ENCODE measurements at places on chromosomes 2 and 18.

- no peak for DNase-seq
Observed at GRCh38 chr2:2000724-2001061, 256.4 kb upstream of the PXDN start.

- DNase-seq: no peak
Observed at GRCh38 chr2:148042219-148042618, 21.3 kb downstream of the MBD5 start.

DNA sequence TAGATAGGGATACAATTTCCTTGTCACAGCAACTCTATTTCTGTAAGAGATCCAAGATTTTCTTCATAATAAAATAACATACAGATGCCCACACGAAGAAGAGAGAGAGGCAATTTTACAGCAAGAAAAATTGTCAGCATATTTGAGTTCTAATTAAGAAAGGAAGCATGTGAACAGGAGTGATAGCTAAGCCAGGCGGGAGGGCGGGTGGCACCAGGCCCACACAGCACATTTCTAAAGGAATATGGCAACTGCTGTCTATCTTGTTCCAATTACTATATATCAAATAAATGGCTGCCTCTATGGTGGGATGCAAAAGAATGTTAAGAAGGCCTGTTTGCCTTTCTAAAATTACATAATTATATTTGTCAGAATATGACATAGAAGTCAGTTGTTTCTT, 248.3 kb upstream of the DOK6 start:
- no peak for DNase-seq

- no peak for DNase-seq
Observed at GRCh38 chr18:63040788-63041410, 278.7 kb downstream of the BCL2 start.

DNA sequence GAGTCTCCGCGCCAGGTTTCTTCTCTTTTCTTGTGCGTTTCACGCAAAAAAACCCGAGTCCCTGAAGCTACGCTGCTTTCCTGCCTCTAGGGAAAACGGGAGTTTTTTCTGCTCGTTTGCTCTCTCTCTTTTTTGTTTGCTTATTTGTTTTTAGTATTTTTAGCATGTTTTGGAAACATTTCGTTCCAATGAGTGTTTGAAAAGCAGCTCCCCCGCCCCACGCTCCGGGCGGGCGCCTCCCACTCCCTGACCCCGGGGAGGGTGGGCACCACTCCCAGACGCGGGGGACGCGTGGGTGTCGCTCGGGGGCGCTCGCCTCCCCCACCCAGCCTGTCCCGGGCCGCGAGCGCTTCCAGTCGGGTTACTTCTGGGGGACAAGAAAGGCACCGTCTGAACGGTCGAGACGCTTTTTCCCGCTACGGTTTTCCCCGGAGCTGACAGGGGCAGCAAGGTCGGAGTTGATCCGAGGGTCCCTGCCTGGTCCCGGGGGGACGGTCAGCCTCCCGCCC, 446 bp upstream of the EFHD1 start:
- DNase-seq: no peak

DNA sequence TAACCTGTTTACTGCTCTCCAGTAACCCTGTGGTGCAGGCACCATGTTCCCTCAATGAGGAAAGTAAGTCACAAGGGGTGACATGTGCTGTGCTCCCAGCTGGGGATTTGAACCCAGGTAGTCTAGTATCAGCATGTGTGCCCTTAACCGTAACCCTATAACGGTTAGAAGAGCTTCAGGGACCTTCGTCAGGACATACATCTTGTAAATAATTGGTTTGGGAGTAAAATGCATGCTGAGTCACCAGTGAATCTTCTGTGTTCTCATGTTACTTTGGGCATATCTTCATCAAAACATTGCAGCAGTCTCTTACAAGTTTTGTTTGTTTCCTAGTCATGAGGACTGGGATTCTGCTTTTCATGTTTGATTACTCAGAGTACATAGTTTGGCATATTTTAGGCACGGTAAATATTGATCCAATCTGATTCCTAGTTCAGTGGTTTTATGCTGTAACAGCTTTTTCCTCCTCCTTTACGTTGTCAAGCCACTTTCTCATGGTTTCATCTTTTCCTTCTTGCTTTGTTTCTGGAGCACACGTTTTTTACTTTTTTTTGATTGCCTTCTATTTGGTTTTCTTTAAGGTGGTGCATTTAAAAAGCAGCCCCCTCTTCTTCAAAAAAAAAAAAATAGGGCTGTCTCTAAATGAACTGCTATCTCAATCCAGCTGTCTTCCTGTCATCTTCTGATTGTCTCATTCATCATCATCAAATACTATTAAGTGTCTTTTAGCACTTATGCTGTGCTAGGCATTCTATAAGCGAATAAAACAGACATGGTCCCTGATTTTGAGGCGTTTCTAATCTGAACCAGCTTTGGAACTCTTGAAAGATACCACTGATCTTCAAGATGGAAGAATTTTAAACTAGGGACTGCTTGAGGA, 50.4 kb downstream of the CLIP4 start:
- peak; percentile 63 for DNase-seq

GRCh38 chr2:224283466-224283965, 118.4 kb downstream of the FAM124B start:
- no peak for DNase-seq

DNA sequence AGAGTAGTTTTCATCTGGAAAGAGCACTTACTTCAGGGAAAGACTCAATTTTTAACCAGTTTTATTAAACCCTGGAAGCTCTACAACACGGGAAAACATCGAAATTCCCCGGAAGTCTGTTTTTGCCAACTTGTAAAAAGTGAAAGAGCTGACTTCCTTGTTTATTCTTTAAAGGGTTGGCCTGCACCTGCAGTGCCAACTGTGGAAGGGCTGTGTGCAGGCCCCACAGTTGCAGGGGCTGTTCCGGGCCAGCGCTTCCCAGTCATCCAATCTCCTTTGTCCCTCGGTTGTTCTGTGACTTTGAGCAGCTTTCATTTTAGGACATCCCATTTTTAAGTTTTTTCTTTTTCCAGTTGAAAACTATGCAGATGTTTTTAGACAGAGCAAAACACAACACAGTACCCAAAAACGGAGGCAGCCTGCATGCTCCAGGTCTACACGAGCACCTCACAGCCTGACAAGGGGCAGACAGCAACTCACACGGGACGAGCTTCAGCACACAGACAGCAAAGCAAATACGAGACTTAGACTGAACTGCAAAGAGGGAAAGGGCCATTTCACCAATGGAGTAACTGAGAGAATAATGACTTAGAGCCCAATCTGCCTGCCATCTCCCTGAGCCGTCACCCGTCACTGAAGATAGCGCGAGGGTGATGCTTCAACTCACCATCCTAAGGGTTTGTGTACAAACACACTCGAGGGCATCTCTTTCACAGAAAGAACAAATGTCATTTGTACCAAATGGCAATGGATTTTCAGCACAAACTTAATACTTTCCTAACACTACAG, 70.6 kb downstream of the EMILIN2 start:
- DNase-seq: no peak

DNA sequence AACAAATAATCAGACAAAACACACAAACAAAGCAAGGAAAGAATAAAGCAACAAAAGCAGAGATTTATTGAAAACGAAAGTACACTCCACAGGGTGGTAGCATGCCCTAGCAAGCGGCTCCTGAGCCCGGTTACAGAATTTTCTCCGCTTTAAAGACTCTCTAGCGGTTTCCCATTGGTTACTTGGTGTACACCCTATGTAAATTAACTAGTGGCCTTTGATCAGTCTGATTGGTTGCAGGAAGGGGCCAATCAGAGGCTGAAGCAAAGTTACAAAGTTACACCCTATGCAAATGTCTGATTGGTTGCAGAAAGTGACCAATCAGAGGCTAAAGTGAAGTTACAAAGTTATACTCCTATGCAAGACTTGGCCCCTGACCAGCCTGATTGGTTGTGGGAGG, 242.9 kb downstream of the LDLRAD4 start:
- no peak for DNase-seq

GRCh38 chr2:85987266-85988174, 98.7 kb upstream of the ST3GAL5 start:
- no peak for DNase-seq

GRCh38 chr2:69827796-69828540, 1.5 kb upstream of the GMCL1 start:
- peak; percentile 17 for DNase-seq

DNA sequence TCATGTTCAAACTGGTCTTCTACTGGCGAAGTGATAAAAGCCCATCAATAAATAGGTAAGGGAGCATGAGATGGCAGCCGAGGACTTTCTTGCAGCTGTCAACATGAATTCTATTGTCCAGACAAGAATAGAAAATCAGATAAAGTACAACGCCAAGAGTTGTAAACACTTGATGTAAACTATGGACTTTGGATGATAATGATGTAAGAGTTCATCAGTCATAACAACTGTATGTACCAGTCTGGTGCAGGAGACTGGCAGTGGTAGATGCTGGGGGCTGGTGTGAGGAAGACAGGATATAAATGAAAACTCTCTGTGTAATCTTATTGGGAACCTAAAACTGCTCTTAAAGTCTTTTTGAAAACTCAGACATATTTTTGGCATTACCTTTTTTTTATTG, 155.9 kb upstream of the RASGRP3 start:
- no peak for DNase-seq

GRCh38 chr2:177754492-177754873, 318.1 kb downstream of the PDE11A start:
- DNase-seq: no peak

DNA sequence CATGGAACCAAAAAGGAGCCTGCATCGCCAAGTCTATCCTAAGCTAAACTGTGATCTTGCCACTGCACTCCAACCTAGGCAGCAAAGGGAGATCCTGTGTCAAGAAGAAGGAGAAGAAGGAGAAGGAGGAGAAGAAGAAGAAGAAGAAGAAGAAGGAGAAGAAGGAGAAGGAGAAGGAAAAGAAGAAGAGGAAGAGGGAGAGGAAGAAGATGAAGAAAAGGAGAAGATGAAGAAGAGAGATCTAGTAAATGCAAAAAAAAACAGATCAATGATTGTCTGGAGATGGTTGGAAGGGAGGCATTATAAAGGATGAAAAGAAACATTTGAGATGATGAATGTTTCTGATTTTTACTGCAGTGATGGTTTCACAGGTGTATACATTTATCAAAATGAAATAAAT, 1629.0 kb upstream of the PIK3C3 start:
- DNase-seq: no peak

- DNase-seq: no peak
Observed at GRCh38 chr2:150729495-150729955, 242.1 kb upstream of the RND3 start.

DNA sequence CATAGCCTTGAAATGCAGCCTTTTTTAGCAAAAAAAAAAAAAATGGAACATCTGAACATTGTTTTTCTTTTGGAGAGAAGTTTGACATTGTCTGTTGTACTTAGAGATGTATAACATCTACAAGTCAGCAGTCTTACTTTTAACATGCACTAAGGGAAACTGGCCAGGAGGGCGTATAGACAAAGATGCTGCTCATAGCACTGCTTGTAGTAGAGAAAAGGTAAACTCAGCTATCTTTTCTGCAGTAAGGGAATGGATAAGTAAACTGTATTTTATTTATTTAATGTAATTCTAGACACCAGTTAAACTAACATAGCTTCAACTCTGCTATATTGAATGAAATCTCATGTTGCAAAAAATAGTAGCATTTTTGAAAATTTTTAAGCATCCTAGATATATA, 489.6 kb downstream of the PTPRM start:
- no peak for DNase-seq

DNA sequence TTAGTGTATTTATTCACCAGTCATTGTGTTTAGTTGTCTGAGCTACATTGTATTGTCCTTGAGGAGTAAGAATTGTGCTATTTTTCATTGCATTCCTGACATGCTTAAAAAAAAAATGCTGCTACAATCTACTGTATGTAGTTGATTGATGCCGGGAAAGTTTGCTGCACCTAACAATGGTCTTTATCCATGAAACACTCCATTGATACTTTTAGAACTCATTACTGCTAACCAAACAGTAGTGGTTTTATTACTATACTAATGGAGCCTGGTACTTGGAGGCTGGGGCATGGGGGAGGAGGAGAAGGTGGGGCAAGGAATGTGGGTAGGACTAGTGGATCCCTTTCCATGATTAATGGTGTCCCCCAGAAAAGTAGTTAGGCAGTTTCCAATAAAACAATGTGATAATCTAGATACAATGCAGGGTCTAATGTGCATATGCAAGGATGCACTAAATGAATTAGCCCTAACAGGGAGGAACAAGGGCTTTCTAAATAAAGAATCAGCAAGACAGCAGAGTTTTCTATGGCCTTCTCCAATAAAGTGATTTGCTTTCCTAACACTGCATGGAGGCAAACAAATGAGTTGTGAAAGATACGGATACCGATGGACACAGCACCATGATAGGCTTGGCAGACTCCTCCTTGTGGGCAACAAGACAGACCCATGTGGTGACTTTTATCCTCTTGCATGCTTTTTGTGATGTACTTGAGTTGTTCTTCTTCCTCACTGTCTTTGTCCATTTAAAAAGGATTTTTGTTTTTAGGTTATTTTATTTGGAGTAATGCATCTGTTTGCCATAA, 78.5 kb downstream of the FMNL2 start:
- no peak for DNase-seq

DNA sequence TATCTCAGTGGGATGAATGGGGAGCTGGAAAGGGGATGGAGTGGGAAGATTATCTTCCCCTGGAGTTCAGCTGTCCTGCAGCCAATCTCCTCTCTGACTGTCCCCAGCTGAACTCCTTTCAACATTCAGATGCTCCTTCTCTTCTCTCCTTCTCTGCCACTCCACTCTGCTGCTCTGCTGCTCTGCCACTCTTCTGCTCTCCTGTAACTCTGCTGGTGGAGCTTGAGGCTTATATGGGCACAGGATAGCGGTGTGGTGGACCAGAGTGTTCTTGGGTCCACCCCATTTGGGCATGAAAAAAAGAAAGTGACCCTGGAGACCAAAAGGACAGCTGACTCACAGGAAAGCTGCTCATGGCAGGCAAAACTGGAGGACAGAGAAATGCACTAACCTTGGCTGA, 26.6 kb downstream of the FAHD2B start:
- DNase-seq: no peak

DNA sequence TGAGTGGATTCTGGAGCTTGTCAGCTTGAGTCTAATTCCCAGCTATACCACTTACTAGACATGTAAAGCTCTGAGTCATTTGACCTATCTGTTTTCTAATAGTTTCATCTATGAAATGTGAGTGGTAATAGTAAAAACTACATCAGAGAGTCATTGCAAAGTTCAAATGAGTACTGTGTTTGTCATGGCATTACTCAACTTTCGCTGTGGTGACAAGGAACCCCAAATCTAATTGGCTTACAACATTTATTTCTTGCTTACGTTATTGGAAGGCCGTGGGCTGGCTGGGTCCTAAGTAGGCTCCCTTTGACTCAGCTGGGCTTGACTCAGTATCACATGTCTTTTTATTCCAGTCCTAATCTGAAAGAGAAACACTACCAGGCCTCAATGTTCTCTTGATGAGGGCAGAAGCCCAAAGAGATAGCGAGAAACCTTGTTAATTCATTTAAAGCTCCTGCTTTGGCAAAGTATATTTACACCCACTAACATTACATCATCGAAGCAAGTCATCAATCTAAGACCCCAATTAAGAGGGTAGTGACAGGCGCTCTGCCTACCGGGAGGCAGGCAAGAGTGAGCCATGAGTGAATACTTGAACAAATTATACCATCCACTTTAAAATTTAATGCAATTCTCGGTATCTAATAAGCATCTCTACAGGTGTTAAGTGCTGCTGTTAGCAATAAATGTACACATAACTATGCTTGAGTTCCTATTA, 431.8 kb upstream of the SPHKAP start:
- DNase-seq: peak; percentile 97

Data from brain microvascular endothelial cell (primary cell).